ENCODE measurements at places on chromosomes 6 and 20.

DNA sequence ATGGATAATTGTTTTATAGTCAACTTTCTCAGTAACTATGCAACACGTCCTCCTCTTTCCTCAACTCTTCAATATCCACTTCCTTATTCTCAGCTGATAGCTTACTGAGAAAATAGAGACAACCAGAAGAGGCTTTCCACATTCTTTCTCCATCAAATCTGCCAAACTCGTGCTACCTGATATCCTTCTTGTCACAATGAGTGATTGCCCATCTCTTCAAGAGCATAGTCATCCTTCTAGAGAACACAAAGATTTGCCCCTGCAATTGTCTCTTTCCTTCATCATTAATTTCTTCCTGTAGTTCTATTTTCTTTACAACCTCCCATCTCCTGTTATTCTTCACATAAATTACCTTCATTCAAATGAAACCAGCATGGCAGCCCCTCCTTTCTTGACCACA lies 75.9 kb upstream of the RGS17 start:
- DNase-seq: no peak

- no peak for DNase-seq
These were observed 27.4 kb downstream of the KCNQ5 start for GRCh38 chr6:72649032-72649984.

- DNase-seq: no peak
These were observed 35.1 kb upstream of the PPP1R3G start for GRCh38 chr6:5050009-5050408.

- DNase-seq: peak; percentile 40
These were observed 86.3 kb upstream of the PROKR2 start for GRCh38 chr20:5402903-5403531.

DNA sequence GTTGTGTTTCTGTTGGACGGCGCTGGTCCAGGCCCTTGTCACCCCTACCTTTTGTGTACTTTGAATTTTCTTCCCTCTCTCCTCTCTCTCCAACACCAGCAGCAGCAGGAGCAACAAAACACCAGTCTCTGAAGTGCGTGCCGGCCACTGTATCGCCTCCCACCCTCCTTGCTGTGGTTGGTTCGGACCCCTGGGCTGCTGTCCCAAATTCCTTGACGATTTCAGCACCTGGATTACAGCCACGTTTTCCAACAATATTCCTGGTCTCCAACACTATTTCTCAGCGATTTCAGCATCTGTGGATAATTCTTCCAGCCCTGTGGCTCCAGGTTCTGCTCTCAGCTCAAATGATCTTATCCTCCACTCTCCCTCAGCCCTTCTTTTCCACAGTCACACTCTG lies 11.8 kb downstream of the MAS1 start:
- no peak for DNase-seq

- DNase-seq: no peak
These were observed 31.9 kb downstream of the MARCKS start for GRCh38 chr6:113888956-113889630.

GRCh38 chr20:19976595-19977372 lies 40.4 kb upstream of the NAA20 start:
- DNase-seq: no peak

- DNase-seq: no peak
These were observed 85.6 kb downstream of the POPDC3 start for GRCh38 chr6:105094133-105094640.

GRCh38 chr6:10300071-10300470 lies 114.8 kb downstream of the TFAP2A start:
- DNase-seq: no peak

DNA sequence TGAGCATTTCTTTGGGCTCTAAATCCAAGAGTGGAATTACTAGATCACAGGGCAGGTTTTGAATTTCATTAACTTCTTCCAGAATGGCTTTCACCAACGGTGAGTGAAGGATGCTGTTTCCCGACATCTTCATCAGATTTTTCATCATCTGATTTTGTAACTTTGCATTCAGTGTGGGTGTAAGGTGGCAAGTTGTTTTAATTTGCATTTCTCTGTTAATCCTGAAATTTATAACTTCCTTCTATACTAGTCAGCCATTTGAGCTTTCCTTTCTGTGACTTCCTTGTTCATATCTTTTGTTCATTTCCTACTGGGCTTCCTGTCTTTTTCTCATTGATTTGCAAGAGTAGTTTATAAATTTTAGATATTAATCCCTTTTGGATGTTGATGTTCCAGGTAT lies 18.7 kb upstream of the HCK start:
- DNase-seq: no peak

GRCh38 chr6:165325609-165326008 lies 16.2 kb upstream of the C6orf118 start:
- no peak for DNase-seq

DNA sequence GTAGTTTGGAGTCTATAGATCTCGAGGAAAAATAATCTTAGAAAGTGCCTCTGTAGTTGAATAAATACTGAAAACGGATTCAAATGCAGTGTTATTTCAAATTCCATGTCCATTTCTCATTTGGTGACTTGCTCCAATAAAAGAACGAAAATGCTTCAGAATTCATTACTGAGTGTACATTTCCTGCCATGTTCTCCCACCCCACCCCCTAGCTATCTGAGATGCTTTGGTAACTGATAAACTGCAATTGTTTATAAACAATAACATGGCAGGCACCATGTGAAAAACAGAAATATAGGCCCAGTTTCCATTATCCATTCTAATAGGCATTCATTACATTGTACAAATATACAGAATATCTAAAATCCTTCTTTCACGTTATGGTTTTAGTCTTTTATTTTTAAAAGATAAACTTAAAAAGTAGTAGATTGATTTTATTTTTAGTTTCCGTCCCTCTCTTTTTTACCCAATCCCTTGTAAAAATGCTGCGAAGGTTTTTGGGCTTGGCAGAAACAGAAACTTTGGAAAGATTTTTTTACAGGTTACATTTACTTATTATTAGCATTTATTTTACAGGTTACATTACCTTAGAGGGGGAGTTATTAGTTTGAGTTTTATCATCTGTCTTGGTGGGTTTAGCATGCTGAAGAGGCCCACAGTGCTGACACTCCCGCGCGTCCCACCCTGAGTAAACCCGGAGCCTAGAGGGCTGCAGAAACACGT lies 1.5 kb downstream of the FAM162B start:
- DNase-seq: no peak

- DNase-seq: peak; percentile 67
These were observed 40.5 kb upstream of the OSTM1 start for GRCh38 chr6:108114841-108115597.

- DNase-seq: no peak
These were observed 1.4 kb upstream of the PRDM13 start for GRCh38 chr6:99605074-99605734.

DNA sequence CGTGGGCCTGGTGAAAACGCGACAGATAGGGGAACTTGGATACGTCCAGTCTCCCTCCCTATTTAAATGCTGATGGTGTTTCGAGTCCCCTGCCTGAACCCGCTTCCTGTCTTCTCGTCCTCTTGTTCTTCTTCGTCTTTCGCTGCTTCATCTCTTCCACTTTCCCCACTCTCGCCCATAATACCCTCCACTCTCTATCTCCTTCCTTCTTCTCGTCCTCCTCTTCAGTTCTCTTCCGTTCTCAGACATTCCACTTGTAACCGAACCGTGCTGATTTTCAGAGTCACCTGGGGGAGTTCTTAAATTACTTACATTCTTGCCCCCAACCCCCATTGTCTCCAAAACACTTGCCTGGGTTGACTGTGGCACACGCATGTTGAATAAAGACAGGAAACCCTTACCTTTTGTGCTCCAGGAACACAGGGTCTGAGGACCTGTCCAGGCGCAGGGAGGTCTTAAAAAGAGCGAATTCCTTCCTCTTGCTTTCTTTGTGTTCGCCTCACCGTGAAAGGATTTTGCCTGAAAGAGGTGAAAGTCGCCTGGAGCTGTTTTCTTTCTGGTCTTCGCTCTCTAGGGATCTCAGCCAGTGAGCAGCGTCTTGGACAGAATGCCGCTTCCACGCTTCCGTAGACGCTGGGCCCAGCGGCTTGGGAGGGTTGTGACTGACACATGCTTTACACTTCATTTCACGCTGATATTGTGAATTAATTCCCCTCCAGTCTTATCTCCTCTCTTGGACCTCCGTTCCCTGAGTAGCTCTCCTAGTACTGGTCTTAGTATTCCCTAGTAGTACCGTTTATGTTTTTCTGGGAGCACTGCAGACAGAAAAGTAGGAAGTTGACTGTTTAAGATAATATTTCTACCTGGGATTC lies 184.0 kb downstream of the GPX5 start:
- no peak for DNase-seq

DNA sequence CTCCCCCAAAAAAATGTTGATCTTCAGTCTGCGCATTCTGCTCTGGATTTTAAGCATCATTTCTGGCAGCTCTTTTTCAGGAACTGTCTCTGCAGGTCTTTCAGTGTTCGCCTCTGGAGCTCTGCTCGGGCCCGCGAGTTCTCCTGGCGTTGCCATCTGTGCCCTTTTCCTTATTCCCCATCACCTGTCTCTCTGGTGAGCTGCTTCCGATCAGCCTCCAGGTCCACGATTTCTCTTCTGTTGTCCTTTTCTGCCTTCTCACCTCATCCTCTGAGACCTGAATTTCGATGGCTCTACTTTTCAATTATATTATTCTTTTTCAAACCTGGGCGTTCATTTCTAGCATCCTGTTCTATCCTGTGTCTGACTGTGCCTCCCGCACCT lies 590 bp upstream of the MAP1LC3A start:
- no peak for DNase-seq

DNA sequence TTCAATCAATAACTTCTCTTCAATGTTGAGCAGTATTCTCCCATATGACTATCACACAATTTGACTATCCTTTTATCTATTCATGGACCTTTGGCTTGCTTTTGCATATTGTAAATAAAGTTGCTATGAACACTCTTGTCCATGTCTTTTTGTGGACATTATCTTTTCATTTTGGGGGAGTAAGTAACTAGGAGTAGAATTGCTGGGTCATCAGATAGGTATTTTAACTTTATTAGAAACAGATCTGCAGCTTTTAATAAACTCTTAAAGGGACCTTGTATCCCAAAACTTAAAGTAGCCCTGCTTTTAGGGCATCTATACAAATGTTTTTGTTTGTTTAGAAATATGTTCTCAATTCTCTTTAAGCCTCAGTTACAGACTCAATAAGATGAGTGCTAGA lies 614.2 kb upstream of the CITED2 start:
- DNase-seq: no peak

- DNase-seq: no peak
These were observed 11.2 kb upstream of the SPAG4 start for GRCh38 chr20:35604449-35604747.

GRCh38 chr6:34587325-34587724 lies 31.2 kb upstream of the SPDEF start:
- no peak for DNase-seq

DNA sequence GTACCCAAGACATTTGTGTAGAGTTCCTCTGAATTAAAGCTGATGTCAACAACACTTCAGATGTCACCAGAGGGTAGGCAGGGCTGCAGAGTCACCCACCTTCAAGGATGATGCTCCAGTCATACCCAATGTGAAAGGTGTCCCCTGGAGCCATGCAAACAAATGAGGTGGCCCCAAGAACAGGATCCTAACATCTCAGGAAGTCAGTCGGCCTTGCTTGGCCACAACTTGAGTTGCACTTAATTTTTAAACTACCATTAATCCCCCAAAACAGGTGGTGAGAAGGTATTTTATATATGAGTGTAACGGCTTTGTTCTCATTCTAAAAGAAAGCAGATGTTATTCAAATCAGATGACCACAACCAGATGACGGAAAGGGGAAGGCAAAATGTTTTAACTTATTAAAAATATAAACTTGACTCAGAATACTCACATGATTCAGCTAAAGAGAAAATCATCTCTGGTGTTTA lies 21.1 kb upstream of the SERPINB1 start:
- peak; percentile 95 for DNase-seq

GRCh38 chr6:106517706-106518105 lies 111.6 kb downstream of the RTN4IP1 start:
- no peak for DNase-seq

DNA sequence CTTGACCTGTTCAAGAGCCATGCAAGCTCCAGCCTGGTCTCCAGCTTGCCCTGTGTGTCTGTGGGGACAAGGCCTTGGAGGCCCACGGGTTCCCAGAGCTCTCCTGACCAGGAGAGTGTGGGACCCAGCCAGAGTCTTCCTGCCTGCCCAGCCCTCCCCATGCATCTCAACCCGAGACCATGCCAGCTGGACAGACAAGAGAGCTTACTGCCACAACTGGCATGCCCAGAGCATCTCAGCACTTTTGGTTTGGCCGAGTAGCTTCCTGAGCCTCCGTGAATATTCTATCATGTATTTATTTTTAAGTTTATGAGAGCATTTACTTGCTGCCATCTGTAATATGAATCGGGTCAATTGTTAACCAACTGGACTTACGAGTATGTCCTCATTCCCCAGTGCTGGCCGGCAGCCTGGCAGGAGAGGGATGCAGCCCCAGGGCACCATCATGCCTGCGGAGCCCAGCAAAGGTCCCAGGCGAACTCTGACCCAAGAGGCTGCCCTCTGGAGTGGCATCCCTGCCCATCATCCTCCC lies 14.9 kb downstream of the IP6K3 start:
- DNase-seq: no peak

- no peak for DNase-seq
These were observed 37.5 kb downstream of the SNAI1 start for GRCh38 chr20:50020288-50020687.

GRCh38 chr20:40575851-40576250 lies 113.2 kb downstream of the MAFB start:
- DNase-seq: no peak

All from hematopoietic multipotent progenitor cell (in vitro differentiated cells).